ENCODE measurements at places on chromosomes 12 and 14. TPM values are rescaled to one million over a fixed set of nuclear protein-coding genes. Genes with fewer than 3 reads are reported as not detected.
A peak's percentile ranks its signal among the peaks of the same experiment; 100 is the strongest.

GRCh38 chr14:36306836-36307235 lies 13.6 kb downstream of the MBIP start:
- DNase-seq: no peak

GRCh38 chr12:82473111-82473754 lies 114.9 kb downstream of the METTL25 start:
- no peak for DNase-seq

DNA sequence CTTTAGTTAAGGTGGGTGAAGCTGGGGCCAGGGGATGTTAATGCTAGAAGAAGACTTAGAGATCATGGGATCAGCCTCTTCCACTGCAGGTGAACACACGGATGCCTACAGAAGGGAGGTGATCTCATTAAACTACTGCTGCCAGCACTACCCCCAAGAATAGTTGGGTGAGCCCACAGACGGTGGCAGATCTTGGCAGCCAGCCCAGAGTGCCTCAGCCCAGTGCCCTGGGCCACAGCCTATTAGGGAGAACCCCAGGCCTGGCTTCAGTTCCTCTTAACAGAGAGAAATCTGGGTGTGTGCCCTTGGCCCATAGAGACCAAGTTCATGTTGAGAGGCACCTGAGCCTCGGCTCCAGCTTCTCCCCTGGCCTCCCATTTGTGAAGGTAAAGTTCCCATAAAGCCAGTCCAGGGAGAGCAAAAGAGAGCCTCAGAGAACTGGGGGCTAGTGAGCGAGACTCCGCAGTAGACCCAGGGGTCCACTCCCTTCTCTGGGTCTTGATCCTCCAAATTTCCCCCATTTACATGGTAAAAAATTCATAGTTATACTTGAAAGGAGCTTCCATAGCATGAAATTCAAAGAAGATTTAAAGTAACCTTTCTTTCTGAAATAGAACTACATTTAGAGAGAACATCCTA lies 125.0 kb upstream of the CCND2 start:
- no peak for DNase-seq

DNA sequence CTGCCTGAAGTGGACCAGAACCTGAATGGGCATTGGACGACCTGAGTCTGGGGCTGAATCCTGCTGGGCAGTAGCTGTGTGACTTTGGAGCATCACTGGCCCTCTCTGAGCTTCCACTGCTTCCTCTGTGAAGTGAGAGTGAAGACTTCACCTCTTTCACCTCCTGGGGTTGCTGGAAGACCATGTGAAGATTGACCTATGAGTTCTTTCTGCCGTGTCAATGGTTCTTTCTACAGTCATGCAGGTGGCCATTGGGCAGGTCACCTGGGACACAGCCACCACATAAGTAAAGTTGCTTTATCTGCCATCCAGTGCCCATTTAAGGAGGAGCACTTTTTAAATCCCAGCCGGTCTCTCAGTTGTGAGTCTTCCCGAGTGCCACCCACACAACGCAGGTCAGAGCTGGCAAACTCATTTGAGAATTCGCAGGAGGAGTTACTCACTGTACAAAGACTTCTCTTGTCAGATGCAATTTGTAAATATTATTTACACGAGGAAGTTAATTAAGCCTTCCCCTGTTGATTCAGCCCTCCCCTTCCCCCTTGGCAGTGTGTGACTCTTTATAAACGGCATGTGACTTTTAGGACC lies 74.8 kb upstream of the TCL1B start:
- DNase-seq: no peak

GRCh38 chr14:74237441-74237840 lies 1.8 kb upstream of the VSX2 start:
- DNase-seq: peak; percentile 62

DNA sequence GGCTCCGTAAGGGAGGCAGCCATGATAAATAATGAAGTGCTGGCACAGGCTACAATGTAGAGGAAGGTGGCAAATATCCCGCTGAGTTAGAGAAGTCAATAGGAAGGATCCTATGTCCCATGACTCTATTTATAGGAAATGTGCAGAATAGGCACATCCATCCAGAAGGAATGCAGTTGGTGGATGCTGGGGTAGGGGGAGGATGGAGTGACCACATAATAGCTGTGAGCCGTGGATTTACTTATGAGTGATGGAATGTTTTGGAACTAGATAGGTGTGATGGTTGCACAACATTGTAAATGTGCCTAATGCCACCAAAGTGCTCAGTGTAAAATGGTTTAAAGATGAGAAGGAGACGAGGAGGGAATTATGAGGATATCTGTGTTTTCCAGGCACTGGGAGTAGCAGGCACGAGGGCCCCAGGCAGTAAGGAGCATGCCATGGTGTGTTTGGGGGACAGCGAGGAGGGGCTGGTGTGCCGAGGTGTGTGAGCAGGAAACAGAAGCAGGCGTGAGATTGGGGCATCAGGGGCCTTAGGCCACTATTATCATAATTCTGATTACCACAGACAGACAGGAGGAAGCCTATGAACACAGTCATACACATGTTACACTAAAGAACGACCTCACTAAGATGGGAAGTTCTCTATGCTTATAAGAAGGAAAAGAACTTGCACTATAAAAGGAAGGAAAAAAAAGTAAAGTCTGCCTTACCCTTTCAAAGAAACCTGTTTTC lies 837.3 kb upstream of the TMEM132C start:
- DNase-seq: peak; percentile 25

DNA sequence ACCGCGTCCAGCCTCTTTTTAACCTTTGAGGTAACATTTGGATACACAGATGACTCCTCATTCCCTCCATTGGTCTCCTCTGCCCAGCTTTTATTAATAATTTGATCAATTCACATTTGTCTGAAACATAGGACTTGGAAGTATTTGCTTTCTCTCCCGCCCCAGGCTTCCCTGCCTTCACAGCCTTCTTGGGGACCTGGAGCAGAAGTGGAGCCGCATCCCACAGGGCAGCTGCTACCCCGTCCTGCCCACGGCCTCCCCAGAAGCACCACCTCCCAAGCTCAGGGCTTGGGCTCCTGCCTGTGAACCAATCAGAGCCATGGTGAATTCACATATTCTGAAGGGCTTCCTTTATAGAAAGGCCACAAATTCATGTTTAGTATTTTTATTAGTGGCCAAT lies 97.6 kb downstream of the PIWIL1 start:
- peak; percentile 78 for DNase-seq

DNA sequence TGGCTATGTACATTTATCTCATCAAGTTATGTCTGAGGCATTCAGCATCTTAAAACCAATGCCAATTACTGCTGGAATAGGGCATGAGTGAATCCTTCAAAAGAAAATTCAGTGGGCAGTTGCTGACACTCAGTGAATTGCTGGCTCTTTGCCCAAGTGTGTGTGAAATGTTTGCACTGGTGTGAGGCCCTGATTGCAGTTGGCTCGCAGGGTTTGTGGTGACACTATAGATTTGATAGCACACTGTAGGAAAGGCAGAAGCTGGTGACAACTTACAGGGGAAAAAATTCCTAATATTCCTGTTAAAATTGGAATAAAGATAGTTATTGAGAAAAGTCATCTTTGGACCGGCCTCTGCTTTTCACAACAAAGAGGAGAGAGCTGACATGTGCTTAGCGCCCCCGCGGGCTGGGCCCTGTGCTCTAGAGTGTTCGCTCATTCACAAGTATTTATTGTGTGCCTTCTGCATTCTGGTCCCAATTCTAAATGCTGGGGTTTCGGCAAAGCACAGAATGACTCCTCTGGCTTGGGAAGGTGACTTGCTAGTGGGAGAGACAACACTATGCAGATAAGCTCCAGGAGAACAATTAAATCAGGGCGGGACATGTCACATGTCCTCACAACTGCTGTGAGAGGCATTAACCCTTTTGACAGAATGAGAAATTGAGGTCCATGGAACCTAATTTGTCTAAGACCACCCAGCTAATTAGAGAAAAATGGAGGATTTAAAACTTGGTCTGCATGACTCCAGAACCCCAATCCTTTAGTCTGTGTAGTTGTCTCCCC lies 418.7 kb downstream of the NPAS3 start:
- no peak for DNase-seq

GRCh38 chr14:68401317-68401716 lies 391.6 kb downstream of the ZFP36L1 start:
- no peak for DNase-seq

DNA sequence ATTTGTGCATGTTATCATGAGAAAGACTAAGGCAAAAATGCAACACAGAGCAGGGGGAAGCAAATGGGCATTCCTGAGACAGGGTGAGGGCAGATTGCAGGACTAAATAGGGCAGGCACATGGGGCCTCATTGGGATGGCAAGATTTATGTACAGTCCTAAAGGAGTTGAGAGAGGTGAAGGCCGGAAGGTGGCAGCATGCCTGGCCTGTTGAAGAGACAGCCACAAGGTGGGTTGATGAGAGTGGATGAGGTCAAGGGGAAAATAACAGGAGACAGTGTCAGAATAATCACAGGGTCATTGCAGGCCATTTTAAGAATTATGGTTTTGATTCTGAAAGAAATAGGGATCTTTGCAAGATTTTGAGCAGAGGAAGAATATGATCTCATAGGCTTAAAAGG lies 21.0 kb downstream of the PAH start:
- no peak for DNase-seq

- DNase-seq: no peak
Observed at GRCh38 chr14:103149351-103150237, 26.3 kb downstream of the TNFAIP2 start.

DNA sequence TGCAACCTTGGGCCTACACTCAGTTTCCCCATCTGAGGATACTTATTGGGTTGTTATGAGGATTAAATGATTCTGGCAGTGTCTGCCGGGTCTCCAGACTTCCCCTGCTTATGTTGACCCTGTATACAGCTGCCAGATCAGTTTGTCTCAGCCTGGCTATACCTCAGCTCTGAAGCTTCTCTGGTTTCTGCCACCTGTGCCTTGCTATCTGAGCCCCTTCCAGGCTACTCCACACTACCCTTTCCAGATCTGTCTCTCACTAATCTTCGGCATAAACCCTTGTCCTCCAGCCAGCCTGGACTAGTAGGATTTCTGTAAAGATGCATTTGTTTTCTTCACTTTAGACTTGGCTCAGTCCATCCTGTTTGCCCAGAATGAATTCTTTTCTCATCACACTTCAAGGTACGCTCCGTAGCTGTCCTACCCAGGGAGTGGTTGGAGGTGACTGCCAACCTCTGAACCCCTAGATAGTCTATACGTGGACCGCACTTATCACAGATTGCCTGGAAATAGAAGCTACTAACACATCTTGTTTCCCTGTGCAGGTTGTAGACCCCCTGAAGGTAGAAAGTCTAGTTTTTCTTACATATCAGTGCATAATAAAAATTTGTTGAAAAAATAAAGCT lies 422.4 kb downstream of the RAD51B start:
- DNase-seq: no peak

DNA sequence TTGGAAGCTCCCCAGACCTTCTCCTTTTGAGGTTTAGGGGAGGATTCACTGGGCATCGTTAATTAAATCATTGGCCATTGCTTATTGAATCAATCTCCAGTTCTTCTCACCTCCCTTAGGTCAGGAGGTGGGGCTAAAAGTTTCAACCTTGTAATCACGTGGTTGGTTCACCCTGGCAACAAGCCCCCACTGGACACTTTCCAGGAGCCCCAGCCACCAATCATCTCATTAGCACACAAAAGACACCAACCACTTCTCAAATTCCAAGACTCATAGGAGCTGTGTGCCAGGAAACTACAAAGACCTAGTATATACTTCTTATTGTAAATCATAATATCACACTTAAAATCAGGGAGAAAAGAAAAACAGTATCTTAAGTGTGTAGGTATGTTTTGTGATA lies 94.6 kb upstream of the PLEKHA5 start:
- DNase-seq: no peak

- peak; percentile 72 for DNase-seq
Observed at GRCh38 chr12:12616512-12617310, 5.0 kb downstream of the CREBL2 start.

DNA sequence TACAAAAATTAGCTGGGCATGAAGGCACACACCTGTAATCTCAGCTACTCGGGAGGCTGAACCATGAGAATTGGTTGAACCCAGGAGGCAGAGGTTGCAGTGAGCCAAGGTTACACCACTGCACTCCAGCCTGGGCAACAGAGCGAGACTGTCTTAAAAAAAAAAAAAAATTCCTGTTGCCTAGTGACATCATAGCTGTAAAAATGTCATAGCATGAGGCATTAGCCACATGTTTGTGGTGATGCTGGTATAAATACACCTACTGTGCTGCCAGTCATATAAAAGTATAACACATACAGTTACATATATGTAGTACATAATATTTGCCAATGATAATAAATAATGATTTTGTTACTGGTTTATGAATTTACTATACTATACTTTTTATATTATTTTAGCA lies 22.2 kb downstream of the SLC41A2 start:
- no peak for DNase-seq

DNA sequence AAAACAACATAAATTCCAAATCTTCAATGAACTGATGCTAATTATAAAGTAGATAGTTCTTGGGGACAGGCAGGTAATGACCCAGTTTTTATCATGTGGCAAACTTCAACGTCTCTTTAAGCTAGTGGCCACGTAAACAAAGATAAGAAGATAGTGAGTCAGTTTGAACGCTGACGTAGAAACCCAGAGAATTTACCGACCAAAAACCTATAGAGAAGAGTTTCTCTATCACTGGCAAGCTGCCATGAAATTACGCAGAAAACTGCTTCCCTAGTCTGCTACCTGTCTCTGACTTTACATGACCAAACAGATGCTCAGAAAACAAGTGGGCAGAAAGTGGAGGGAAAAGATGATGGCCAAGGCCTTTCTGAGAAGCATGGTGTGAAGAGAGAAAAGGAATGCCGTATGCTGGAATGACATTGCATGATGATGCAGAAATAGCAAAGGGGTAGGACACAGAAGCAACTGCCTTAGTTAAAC lies 136.3 kb downstream of the ITPR2 start:
- no peak for DNase-seq

DNA sequence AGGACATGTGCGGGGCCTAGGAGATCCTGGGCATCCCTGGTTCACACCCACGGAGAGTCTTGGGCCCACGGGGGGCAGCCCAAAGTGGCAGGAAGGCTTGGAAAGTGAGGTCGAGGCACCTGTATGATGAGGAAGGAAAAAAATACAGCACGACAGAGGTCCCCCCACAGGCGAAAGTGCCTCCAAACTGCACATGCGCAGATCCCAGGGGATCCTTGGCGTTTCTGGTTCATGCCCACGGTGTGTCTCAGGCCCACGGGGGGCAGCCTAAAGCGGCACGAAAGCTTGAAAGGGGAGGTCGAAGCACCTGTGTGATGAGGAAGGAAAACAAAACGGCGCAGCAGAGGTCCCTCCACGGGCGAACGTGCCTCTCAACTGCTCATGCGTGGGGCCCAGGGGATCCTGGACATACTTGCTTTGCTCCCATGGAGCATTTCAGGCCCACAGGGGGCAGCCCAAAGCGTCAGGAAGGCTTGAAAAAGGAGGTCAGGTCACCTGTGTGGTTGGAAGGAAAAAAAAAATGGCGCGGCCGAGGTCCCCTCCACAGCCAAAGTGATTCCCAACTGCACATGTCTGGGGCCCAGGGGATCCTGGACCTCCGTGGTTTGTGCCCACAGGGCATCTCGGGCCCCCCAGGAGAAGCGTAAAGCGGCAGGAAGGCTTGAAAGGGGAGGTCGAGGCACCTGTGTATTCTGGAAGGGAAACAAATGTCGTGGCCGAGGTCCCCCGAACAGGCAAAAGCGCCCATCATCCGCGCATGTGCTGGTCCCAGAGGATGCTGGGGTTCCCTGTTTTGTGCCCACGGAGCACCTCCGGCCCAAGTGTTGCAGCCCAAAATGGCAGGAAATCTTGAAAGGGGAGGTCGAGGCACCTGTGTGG lies 582.6 kb downstream of the ALG10 start:
- no peak for DNase-seq

MMP14 gene
- 580 TPM for total RNA-seq

ITGB7 gene
- total RNA-seq: 1.1 TPM

TSPAN11 gene
- 10.0 TPM for total RNA-seq

CLEC2A gene
- not detected for total RNA-seq

ITGA5 gene
- 336 TPM for total RNA-seq

POTEG gene
- total RNA-seq: 0.36 TPM

IQSEC3 gene
- not detected for total RNA-seq

FAM90A1 gene
- not detected for total RNA-seq
